Fibroblast of skin of right quadriceps (primary cell): ENCODE measurements at places on chromosomes 7 and 10.

DNA sequence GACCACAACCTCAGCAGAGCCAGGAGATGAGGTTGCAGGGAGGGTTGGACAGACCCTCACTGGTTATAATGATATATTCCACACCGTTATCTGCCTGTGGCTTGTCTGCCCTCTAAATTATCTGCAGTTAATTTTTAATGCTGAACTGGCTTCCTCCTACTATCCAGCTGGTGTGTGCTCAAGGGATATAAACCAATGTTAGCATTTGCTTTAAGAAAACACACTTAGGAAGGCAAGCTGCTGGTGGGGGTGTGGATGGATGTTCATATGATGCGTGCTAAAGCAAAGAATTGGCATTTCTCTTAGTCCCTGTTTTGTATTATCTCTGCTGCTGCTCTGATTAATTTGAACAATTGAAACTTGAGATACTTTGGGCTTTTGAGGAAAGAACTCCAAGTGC, 132.2 kb upstream of the NPVF start:
- no peak for DNase-seq

- DNase-seq: no peak
Observed at GRCh38 chr10:29591651-29591968, 43.2 kb downstream of the SVIL start.

- DNase-seq: peak; percentile 28
Observed at GRCh38 chr7:85412912-85413311, 226.1 kb upstream of the SEMA3D start.

GRCh38 chr7:151817315-151817690, 59.6 kb downstream of the PRKAG2 start:
- no peak for DNase-seq

DNA sequence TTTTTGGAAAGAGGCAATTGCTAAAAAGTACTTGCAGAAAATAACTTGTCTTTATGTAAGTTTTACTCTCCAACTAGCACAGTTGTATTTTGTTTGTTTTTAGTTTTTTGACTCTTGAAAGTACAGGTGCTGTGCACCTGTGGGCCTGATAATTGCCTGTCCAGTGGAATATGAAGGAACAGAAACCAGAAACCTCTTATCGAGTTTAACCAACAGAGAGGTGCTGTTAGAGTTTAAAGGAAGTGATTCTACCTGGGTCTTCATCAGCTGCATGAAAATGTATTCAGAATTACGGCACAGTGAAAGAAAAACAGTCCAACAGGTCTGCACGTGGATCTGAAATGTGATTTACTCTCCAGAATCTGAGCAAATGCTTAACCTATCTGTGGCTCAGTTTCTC, 326.6 kb upstream of the POM121L12 start:
- no peak for DNase-seq

GRCh38 chr10:51288511-51288910, 214.2 kb downstream of the PRKG1 start:
- DNase-seq: no peak

- no peak for DNase-seq
Observed at GRCh38 chr7:157352516-157352915, 15.7 kb downstream of the DNAJB6 start.

GRCh38 chr10:125984346-125984745, 88.0 kb downstream of the FANK1 start:
- no peak for DNase-seq

DNA sequence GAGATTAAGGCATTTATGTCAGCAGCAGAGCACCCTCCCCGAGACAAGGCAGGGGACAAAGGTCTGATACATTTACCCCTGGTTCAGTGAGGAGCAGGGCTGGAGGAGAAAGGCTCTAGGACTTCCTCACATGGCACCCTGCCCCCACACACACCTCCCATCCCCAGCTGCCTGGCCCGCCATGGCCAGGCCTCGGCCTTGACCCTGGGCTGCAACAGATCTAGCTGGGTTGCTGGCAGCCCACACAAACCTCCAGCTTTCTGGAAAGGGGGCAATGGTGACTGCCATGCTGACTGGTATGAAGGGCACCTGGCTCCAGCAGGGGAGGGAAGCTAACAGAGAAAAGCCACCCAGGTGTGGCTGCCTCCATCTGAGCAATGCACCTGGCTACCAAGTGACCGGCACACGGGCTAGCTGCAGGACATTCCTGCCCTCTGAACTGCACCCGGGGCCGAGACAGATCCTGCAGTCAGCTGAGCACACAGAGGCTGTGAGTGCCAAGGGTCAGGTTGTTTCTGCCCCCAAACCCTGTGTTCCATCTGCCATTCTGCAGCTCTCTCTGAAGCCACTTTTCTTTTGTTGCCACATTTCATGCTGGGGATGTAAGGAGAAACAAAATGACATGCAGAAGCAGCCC, 85.8 kb upstream of the LRRC18 start:
- DNase-seq: no peak

- DNase-seq: no peak
Observed at GRCh38 chr10:127908106-127908958, 1.4 kb downstream of the PTPRE start.

DNA sequence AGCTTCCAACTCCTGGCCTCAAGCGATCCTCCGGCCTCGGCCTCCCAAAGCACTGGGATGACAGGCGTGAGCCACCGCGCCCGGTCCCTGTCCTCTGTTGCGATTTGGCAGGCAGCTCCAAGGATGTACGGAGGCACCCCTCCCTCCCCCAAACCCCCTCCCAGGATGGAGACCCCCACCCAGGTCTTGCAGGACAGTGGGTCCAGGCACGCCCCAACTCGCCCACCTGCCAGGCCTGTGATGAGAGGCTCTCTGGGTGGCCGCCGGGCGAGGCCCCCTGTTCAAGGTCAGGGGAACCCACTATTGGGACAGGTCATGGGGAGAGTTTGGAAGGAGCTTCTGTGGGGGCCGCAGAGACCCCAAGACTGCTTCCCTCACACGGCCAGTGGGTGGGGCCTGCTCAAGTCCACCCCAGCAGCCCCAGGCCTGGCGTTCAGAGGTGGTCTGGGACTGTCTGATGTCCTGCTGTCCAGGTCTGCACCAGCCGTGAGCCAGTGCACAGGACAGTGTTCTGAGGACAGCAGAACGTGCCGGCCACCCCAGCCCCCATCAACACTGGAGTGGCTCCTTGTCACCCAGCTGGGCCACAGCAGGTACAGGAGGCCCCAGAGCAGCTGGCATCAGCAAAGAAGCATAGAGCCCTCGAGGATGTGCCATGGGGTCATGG, 2.5 kb downstream of the ADAP1 start:
- DNase-seq: no peak

DNA sequence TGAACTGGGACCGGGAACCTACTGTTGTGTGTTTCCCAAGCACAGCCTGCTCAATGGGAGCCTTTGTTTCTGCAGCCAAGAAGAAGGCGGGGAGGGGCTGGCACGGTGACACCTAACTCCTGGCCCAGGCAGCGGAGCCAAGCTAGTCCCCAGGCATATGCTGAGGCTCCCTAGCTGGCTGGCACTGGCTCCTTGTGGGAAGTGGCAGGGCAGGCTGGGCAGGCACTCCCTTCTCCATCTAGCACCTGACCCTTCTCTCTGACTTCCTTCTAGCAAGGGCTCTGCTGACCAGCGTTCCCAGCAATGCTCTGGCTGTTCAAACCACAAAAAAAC, 325.0 kb downstream of the PLXNA4 start:
- no peak for DNase-seq

DNA sequence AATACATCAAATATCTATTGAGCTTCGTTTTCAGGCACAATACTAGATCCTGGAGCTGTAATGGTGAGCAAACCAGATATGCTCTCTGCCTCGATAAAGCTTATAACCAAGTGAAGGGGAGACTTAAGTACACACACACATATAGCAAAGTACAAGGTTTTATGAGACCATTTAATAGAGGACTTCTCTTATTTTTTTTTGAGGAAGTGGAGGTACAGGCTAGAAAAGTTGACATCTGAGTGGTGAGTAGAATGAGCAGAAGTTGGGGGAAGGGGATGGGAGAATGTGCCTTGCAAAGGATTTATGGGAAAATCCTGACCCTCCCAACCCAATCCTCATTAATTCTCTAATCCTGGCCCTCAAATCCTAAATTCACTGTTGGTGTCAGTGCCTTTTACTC, 7.7 kb downstream of the CCDC136 start:
- no peak for DNase-seq

- peak; percentile 10 for DNase-seq
Observed at GRCh38 chr7:68998136-68998535, 600.1 kb upstream of the AUTS2 start.

GRCh38 chr10:88270061-88270808, 312.9 kb downstream of the RNLS start:
- no peak for DNase-seq

DNA sequence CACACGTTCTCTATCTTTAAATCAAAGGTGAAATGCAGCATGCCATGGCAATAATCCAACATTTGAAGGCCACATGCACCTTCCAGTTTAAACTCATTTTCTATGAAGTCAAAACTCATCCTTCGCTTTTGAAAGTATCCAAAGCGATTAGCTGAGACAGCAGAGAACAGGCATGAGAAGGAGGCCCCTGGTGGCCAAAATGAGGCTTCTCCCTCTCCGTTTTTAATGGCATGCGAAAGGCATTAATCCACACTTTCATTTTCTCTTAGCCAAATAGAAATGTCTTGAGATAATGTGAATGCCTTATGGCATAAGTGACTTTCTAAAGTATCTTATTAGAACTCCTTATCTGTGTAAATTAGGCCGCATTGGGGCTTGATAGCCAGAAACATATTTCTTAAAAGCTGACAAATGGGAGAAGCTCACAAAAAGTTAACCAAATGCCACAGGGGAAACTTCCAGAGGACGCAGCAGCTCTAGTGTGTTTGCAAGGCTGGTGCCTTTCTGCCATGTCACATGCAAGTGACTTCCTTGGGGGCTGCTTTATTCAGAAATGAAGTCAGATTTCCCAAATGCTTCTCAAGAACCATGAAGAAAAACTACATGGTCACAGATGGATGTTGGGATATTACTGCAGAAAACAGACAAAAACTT, 1189.6 kb downstream of the SORCS1 start:
- DNase-seq: peak; percentile 45

GRCh38 chr10:1424648-1425047, 312.7 kb downstream of the ADARB2 start:
- no peak for DNase-seq

GRCh38 chr7:1348096-1348822, 111.0 kb downstream of the MICALL2 start:
- no peak for DNase-seq

DNA sequence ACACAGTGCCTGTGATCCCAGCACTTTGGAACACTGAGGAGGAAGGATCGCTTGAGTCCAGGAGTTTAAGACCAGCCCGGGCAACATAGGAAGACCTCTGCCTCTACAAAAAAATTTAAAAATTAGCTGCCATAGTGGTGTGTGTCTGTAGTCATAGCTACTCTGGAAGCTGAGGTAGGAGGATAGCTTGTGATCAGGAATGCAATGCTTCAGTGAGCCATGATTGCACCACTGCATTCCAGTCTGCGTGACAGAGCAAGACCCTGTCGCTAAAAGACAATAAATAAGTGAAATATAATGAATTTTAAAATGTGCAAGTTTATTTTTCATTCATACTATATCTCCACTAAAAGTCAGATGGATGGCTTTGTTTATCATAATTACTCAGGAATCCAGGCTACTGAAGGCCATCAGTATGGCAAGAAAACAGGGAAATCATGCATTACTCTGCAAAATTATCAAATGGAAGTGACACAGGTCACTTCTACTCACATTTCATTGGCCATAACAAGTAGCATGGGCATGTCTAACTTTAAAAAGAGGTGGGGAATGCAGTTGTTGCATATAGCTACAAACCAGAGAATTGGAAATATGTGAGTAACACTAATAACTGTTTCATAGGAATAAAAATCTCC, 32.9 kb upstream of the FAM3C start:
- peak; percentile 77 for DNase-seq

DNA sequence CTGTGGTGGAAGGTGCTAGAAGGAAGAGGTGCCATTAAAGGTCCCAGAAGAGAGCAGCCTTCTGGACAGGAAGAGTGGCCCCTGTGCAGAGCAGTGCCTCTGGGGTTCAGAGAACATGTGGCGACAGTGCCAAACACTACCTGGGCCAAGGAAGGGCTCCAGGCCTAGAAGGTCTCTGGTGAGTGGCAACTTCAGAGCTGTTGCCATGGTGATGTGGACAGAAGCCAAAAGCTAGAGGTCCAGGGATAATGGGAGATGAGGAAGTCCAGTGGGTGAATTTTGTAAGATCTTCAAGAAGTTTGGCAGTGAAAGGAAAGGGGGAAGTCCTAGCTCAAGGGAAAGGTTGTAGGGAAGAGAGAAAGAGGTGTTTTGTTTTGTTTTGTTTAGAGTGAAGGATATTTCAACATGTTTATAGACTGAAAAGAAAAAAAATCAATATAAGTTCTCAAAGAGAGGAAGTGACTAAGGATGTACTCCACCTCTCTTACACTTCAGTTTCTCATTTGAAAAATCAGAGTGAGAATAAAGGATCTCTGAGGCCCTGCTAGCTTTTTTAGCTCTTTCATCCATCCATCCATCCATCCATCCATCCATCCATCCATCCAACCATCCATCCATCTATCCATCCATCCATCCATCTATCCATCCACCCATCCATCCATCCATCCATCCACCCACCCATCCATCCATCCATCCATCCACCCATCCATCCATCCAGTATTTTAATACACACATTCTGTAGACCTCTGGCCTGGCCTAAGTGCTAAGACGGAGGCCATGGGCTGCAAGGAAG, 77.1 kb upstream of the DUSP5 start:
- peak; percentile 30 for DNase-seq

DNA sequence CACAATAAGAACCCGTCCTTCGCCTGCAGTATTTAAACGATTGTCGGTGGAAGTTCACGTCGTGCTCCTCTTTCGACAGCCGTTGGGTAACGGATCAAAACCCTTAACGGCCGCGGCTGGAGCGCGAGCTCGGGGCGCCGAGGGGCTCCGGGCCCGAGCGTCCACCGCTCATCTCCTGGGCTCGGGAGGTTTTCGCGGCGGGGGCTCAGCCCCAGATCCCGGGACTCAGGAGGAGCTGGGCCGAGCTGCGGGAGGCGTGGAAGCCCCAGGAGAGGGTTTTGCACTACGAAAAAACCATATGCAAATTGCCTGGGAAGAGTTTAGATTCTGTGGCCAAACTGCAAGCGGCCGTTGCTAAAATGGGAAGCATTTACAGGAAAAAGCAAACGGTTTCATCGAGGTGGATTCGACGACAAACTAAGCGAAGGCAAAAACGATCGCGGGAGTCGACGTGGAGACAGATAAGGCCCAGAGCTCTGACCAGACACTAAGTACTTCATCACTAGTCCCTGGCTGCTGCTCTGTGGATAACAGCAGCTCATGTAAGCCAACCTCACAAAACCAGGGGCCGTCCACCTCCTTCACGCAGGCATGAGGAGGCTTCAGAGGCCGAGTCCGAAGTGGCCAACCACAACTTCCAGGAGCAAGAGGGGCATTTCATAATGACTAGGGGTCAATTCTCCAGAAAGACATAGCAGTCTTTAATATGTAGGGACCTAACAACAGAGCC, 129.7 kb downstream of the MARCHF5 start:
- no peak for DNase-seq
